Thoracic aorta (tissue), 2 donors: ENCODE measurements at places on chromosomes 1 and 21.

DNA sequence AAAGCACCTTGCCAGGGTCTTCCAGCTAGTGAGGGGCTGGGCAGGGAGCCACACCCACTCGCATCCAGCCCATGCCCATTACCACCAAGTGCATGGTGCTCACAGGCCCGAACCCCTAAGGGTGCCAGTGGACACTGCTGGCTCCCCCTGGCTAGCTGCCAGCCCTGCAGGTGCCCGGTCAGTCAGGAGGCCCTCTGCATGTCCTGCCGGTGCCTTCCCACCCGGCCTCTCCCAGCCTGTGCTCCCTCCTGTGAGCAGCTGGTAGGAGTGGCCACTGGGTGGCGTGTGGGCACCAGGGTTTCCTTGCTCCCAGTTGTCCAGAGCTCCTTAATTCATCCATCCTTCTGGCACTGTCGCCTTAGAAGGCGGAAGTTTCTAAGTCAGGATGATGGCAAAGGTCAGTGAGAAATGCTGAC lies 33.4 kb downstream of the QSOX1 start:
- no peak for DNase-seq

- no peak for DNase-seq
These were observed 109.1 kb upstream of the HOOK1 start for GRCh38 chr1:59705466-59706302.

- DNase-seq, result no peak
These were observed 725 bp downstream of the RTCA start for GRCh38 chr1:100266741-100267140.

GRCh38 chr1:76302711-76303339 lies 228.3 kb downstream of the ST6GALNAC3 start:
- no peak for DNase-seq

GRCh38 chr1:161733526-161733925 lies 12.2 kb downstream of the FCRLB start:
- DNase-seq, result no peak

- no peak for DNase-seq
These were observed 243.2 kb upstream of the NR5A2 start for GRCh38 chr1:199784138-199784895.

DNA sequence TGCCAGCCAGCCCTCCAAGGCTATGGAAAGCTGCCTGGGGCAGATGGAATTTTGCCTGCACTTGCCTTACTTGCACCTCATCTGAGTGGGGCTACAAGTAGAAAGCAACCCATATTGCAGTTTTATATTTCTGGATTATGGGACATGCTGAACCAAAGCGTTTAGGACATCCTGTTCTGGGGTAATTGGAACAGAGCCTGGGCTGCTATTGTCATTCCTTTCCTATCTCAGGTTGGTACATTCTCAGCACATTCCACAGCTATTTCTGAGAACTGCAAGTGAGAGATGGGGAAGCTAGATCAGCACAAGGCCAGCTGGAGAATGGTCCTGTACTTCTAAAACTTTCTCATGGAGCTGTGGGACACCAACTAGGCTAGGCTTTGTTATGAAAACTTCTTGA lies 713.8 kb downstream of the KCNT2 start:
- DNase-seq, result peak; percentile 3

DNA sequence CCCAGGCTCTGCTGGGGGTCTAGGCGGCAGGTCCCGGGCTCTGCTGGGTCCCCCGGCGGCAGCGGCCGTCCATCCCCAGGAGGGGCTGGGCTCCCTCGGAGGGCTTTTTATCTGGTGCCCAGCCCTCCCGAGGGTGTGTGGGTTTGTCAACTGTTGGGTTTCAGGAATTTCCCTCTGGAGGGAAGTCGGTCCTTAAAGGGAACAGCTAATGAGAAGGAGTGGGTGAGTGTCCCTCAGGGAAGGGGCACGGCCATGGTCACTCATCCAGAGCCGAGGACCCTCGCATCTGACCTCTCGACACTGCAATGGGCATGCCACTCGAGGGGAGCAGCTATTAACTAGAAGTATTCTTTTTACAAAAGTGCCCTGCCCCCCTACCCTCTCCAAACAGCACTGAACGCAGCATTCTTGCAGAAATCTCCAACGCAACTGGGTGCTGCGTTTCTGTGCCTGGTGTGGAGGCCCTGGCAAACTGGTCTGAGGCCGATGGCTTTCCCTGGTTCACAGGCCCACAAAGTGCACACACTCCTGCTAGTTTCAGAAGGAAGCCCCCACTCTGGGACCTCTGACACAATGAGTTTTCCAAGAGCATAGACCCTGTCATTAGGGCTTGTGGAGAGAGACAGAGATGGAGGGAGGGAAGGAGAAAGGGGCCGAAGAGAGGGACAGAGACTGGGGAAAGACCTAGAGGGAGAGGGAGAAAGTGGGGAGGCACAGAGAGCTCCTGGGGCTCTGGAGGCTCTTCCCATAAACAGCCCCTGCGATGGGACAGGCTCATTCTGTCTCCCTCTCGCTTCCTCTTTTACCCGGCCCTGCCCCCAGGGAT lies 1.0 kb upstream of the TSPEAR start:
- no peak for DNase-seq

DNA sequence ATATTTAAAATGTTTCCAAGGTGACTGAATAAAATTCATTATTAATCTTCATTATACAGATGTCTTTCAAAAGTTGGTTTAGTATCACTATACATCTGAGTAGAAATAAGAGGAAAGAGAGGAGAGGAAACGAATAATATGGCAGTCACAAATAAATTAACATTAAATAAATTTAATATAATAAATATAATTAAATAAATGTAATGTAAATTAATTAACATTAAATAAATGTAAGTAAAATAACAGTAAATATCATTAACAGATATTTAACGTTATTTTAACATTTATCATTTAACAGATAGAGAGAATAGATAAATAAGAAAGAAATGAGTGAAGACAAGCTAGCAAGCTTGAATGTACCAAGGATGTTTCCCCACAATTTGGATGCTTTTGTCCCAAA lies 592.7 kb downstream of the NEGR1 start:
- no peak for DNase-seq

GRCh38 chr1:5424802-5425703 lies 567.2 kb downstream of the NPHP4 start:
- no peak for DNase-seq

DNA sequence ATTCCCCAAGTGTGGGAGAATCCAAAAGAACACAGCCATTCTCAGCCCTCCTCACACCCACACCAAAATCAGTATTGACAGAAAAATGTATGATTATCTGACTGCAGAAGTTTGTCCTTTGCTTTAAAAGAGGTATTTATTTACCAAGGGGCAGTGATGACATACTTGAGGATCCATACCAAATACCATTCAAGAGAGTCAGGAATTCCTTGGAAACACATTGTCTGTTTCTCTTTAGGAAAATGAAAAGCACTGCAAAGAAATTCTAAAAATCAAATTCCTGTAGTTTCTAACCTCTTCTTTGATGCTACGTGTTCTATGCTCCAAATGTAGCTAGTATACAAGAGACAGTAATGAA lies 509.6 kb upstream of the CXADR start:
- DNase-seq, result no peak

- no peak for DNase-seq
These were observed 31.4 kb upstream of the GBP6 start for GRCh38 chr1:89332461-89332860.

DNA sequence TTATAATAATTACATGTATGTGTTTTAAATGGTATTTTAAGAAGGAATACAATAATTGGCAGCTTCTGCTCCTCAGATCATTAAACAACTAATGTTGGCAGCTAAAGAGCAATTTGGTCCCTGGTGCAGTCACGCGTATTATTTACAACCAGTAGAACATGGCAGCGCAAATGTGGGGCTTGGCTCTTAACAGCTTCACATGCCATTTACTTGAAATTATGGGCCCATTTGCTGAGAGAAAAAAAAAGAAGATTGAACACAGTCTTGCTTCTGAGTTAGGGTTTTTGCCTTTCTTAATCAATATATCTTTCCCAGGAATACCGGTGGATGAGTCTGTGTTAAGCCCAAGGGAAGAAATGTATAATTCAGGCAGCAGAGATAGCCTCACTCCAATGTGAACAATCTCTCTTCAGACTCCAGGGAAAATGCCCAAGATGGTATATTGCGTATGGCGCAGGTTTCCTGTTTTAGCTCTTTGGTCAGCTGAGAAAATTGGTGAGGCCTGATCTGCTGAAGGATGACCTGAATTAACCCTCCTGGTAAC lies 174.5 kb downstream of the DISC1 start:
- no peak for DNase-seq

GRCh38 chr1:160115545-160116282 lies at the start of gene ATP1A2:
ATP1A2 (plus strand) TSS chr1:160115759; CDS start chr1:160115862, 103 bp downstream.
- no peak for DNase-seq

DNA sequence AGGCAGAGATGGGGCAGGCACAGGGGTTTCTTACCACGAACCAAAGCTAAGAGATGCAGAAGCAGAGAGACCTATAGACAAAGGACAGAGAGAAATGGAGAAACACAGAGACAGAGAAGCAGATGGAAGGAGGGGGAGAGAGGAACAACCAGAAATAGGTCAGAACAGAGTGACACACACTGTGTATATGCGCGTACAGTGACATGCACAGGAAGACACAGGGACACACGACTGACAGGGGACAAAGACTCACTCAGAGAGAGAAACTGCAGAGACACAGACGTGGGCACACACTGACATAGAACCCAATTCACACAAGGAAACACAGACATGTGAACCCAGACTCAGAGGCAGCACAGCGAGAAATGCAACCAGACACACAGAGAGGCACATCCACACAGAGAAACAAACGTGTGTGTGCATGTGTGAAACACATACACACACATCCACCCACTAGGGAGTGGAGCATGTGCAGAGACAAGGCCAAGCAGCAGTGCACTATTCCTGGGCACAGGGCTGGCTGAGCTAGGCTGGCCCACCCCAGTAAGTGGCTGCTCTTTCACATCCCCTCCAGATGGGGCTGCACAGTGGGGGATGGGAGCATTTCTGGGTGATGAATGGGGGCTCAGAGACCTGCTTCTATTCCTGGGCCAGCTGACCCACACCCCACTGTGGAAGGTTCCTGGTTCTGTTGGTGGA lies 123.4 kb upstream of the CSF3R start:
- DNase-seq, result no peak

- no peak for DNase-seq
These were observed 28.0 kb downstream of the COL6A2 start for GRCh38 chr21:46125846-46126301.

DNA sequence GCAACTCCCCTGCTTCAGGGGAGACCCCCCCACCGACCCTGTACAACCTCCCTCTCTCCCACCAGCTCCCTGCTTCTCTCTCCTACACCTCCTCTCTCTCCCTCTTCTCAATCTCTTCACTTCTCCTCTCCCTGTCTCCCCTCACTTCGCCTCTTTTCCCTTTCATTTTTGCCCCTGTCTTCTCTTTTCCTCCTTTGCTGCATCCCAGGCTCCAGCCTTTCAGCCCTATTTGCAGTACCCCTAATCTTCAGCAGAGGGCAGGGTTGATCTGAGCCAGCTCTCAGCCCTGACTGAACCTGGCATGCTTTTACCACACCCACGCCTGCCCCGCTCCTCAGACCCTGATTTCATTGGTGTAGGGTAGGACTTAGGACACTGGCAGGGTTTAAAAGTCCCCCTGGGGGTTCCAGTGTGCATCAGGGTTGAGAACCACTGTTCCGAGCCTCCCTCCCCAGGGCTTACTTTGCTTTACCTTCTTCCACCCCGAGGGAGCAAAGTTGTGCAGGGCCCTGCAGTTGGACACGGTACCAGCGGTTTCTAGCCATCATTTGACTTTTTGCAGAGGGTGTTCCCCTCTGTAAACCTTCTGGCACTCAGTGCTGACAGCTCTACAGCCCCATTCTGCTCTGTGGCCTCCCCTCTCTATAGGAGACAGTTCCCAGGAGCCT lies 67.3 kb upstream of the CNTN2 start:
- no peak for DNase-seq

GRCh38 chr1:41261926-41262618 lies 20.0 kb upstream of the SCMH1 start:
- DNase-seq, result no peak

GRCh38 chr1:1061682-1062345 lies 12.3 kb downstream of the RNF223 start:
- DNase-seq, result no peak

DNA sequence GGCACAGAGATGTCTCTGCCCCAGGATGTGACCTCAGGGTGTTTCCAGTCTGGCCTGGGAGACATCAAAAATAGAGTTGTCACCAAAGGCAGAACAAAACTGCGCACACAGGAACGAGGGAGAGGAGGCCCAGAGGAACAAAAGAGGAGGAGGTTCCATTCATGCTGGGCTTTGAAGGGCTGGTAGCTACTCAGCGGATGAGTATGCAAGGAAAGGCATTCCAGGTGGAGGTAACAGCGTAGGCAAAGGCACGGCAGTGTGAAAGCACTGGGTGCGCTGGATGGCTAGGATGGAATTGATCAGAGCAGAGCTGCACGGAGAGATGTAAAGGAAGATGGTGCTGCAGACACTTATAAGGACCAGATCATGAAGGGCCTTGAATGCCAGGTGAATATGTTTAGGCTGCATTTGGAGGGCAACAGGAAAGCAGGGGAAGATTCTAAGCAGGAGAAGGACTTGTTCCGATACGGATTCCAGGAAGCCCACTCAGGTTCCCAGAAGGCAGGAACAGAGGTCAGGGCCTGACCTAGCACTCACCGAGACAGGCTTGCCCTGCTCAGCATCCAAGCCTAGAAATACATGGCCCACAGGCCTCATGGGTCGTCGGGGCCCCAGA lies 6.3 kb downstream of the COL16A1 start:
- no peak for DNase-seq

- DNase-seq, result peak; percentile 57
These were observed 101.8 kb downstream of the PRDM16 start for GRCh38 chr1:3170561-3171453.

DNA sequence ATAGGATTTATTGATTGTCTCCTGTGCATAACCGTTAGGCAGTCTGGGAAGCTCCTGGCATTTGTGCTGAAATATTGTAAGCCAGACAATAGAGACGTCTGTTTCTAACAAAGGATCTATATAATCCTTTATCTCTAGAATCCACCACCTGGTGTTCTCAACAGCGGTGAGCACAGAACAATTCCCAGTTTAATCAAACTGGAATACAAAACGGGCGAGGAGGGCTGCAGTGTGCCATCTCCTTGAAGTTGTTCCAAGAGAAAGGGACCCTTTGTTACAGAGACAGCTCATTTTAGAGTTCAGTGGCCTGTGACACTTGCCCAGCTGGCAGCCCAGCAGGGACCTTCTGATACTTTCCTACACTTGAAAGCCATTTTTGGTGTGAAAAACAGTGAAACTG lies 162.8 kb upstream of the IVNS1ABP start:
- no peak for DNase-seq
